D721Med (cell line): ENCODE measurements at places on chromosomes 11 and 22.

DNA sequence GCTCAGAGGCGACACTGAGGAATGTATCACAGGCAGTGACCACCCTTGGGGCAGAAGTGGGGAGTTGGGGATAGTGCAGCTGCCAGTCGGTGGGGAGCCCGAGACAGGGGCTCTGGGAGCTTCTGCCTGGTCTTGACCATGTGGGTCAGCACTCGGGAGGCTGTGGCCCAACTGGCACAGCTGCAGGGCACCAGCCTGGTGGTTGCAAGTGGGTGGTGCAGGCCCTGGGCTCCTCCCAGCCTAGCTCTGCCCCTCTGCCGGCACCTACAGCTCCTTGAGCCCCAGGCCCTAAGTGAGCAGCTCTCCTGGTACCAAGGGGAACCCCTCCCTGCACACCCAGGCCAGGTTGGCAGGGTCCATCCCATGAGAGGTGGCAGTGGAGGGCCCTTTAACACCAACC is 12.6 kb upstream of the RASL10A start:
- no peak for DNase-seq

DNA sequence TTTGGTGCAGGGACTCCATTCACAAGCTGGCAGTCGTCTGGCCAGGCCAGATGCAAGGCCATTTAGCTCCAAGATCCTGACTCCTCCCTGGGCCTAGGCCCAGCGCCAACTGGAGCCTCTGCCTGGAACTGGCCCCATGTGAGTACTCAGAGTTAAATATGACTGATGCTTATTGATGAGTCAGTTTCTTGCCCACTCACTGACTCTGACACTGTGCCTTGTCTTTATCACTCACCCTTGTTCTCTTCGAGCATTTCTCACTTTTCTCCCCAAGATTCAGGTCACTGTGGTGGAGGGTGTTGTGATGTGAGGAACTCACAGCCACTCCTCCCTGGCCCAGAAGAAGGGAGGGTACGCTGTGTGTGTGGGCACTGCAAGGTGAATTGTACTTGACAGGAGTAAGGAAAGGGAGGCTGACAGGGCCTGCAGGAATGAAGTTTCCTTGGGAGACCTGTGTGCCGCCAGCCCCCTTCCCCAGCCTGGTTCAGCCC is 23.2 kb upstream of the ST3GAL4 start:
- DNase-seq: no peak

DNA sequence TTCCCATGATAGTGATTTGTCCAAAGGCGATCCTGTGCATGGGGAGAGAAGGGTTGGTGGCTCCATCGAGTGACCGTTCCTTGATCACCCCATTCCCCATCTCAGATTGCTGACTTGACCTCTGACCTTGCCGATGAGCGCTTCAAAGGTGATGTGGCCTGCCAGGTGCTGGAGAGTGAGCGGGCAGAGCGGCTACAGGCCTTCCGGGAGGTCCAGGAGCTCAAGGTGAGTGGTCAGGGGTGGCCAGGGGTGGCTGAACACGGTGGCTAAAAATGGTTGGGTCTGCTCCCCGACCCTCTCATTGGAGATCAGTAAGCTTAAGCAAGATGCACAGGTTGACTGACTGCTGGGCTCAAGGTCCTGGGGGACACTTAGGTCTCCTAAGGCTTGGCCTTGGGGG is 148.7 kb downstream of the MYO18B start:
- no peak for DNase-seq

DNA sequence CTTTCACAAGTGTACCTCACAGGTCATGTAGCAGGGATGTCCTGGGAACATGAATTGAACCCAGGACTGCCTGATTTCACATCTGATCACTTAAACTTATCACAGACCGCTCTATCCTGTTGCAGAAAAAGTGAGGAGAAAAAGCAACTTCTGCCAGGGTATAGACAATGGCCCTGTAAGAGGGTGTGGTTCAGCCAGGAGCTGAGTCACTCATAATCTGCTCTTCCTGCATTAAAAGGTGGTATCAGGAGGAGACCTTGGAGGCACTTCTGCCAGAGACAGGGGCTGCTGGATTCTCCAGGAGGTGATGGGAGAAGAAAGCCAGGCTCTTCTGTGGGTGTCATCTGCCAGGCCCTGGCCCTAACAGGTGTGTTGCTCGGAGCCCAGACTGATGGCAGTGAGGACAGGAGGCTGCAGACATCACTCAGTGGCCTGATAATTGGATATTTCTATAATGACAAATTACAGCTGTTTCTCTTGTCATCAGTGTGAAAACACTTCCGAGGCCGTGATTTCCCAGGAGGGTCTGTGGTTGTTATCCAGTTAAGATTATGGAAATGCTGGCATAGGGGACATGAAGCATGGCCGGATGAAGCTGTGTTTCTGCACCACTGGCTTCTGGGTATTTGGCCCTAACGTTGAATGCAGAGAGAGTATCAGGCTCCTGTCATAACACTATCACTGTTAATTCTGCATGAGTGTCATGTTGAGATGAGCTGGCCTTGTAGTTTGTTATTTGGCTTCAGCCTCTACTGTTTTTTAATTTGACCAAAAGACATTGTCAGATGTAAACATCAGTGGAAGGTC is 125.1 kb upstream of the ZBED5 start:
- DNase-seq: no peak

GRCh38 chr11:126880872-126881271 is 119.7 kb downstream of the KIRREL3 start:
- DNase-seq: no peak

- no peak for DNase-seq
These were observed 9.5 kb downstream of the EI24 start for GRCh38 chr11:125578783-125579182.

DNA sequence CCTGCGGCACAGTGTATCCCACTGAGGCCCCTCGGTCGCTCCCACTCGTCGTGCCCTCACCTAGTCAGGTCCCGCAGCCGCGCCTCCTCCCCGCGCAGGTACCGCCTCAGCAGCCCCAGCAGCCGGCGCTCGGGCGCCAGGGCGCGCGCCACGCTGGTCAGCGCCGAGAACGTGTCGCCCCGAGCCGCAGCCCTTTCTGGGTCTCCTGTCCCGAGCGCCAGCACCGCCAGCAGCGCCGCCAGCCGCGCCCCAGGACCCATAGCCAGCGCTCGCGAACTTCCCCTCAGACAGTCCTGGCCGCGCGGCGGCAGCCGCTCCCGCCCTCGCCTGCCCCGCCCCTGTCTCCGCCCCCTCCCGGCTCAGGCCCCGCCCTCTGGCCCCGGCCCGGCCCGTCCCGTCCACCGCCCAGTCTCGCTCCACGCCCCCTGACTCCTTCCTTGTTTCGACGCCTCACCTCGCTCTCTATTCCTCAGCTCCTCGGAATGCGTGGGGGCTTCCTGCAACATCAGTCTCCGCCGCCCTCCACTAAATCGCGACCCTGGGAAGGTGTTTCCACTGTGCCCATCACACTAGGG is at the start of gene P4HA3:
P4HA3 (minus strand) TSS at position 289 of the 575 bp plus-strand sequence; CDS start at position 260, 29 bp downstream.
- no peak for DNase-seq

- DNase-seq: no peak
These were observed at the start of gene BRD1 for GRCh38 chr22:49827853-49828598. Gene BRD1, minus strand, starts transcription at chr22:49827873. Its CDS starts 3,556 bp downstream, at chr22:49824317.

- no peak for DNase-seq
These were observed 1.3 kb downstream of the SSH3 start for GRCh38 chr11:67304511-67305113.

DNA sequence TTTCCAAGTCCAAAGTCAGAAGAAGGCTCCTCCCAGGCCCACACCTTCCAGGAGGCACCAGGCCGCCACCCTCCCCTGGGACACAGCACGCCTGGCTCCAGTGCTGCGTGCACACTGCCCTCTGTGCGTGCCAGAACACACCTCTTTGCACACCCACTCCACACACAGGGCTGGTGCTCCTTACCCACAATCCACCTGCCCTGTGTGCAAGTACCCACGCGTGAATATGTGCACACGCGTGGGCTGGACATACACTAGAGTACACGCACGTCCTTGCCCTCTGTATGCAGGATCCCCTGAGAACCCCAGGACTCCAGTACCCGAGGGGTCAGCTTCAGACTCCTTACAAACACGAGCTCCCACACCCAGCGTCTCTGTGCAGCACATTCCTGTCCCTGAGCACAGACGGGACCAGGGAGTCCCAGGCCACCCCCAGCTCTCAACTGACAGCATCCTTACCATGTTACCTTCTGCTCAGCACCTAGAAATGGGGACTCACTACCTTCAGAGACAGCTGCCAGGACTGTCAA is 2.8 kb downstream of the DUSP8 start:
- no peak for DNase-seq

DNA sequence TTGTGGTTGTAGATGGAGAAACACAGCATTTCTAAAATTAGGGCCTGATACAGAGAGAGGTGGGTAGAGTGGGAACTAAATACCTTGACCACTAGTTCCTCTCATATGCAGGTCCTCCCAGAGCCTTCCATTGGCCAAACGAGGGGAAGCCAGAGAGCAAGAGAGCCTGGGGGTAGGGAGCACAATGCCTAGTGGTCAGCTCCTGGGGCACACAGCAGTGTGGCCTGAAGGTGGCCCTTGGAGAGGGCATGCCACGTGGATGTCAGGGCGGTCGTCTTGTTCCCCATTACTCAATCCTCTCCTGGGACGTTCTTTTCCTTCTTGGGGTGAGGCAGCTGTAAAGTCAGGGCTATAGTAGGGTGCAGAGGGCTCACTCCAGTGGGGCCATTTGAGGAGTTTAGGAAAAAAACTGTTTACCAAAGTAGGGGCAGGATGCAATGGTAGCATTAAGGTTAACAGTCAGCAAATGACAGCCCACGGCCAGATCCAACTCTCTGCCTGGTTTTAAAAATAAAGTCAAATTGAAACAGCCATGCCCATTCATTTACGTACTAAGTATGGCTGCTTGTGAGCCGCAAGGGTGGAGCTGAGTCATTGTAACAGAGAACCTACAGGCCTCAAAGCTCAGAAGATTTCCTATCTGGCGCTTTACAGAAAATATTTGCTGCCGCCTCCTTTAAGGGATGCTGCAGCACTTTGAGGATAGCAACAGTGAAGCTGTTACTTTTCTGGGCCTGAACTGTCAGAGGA is 7.6 kb downstream of the MYO18B start:
- no peak for DNase-seq

- peak; percentile 35 for DNase-seq
These were observed 236.6 kb downstream of the GRIK4 start for GRCh38 chr11:120747850-120748814.

DNA sequence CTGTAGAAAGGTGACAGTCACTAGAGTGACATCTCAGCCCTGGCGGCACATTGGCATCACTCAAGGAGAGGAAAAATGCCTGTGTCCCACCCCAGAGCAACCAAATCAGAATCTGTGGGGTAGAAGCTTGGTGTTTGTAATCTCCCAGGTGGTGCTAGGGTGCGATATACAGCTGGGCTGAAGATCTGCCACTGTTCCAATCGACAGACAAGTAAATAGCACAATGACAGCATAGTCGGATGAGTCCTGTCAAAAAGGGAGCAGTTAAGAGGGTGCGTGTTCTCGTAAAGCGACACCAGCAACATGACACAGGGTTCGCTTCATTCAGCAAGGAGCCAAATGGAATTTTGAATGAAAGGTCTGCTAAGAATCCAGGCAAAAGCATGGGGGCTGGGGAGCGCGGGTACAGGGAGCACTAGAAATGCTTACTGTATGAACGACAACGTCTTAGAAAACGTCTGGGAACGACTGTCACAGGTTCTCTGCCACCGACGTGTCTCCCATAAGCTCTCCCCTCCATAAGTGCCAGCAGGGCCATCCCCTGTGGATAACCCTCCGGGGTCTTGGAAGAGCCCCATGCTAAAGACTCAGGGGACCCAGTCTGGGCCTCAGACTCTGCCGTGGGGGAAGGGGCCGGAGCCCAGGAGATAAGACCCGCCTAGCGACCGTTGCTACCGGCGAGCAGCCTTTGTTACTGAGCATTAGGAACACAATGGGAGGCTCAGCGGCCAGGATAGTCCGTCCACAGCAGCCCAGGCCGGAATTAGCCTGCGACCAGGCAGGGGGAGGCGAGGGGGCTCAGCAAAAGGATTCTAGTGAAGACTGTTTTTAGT is 20.8 kb downstream of the ADA2 start:
- DNase-seq: peak; percentile 57

- no peak for DNase-seq
These were observed 35.1 kb downstream of the RRP8 start for GRCh38 chr11:6568191-6568918.

- no peak for DNase-seq
These were observed 680.0 kb downstream of the BRD1 start for GRCh38 chr22:49147617-49148175.

DNA sequence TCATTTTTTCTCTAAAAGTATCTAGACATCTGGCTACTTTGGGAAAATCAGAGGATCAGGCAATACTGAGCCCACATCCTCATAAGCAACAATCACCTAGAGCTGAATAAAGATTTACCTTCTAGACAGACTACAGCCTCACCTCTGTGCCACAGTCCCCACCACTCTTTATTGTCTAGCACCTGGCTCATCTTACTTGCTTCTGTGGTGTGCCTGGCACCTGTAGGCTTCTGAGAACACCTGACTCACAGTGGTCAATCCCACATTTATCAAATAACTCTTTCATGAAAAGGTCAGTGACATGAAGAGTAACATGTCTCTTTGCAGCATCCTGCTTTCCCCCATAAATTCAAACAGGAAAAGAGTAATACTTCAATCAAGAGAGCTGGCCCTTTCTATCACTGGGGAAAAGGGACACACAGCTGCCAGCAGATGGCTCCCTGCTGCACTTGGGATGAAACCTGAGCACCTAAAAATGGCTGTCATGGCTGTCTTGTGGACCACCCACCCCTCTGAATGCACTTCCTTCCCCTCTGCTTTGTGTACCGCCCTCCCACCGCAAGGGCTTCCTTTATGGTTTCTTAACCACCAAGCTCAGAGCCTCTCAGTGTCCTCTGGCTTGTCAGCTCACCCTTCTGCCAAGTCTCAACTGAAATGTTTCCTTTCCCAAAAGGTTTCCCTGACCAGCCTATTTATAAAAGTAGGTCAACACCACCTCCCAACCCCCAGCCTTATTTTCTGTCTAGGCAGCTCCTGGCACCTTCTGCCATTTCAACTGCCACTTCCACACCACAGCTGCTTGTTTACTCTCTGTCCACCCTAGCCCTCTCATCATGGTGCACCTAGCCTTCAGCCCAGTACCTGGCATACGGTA is 9.3 kb downstream of the TFIP11 start:
- no peak for DNase-seq

GRCh38 chr11:74932797-74933196 is 16.1 kb downstream of the XRRA1 start:
- no peak for DNase-seq

GRCh38 chr22:26286091-26286820 is 117.0 kb downstream of the SEZ6L start:
- no peak for DNase-seq

DNA sequence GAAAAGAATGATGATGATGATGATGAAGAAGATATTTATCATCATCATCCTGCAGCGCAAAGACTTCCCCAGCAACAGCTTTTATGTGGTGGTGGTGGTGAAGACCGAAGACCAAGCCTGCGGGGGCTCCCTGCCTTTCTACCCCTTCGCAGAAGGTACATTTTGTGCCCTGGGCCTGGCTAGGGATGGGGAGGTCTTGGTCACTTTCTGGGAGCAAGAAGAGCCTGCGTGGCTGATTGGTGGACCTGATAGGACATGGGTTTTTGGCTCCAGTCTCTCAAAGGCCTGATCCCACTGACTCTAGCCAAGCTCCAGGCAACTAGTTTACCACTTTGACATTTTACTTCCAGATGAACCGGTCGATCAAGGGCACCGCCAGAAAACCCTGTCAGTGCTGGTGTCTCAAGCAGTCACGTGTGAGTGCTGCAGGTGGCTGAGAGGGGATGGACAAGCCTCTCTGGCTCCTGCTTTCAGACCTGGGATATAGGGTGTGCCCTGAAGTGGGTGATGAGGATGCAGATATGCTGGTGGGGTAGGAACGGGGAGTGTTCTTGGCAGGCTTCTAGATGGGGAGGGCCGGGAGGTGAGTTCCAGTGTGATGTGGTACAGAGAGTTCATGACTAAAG is 5.3 kb downstream of the SIDT2 start:
- no peak for DNase-seq

- DNase-seq: no peak
These were observed 695.5 kb downstream of the FAM181B start for GRCh38 chr11:82038154-82038553.
